Amniotic epithelial cell (primary cell): ENCODE measurements at places on chromosomes 2 and 18.

DNA sequence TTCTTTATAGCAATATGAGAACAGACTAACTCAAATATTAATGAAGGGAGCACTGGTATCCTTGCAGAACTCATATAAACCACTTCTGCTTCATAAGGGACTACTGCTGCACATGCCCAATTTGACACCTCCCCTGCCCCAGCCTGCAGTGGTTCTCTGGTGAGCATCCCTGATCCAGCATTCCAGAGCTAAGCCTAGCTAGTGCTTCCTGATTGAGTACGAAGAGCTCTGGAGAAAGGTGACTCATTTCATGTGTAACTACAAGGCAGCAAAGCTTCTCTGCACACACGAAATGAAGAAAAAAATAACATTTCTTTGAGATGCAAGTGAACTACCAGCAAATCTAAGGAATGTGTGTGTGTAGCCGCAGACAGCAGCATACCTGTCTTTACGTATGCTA lies 22.8 kb upstream of the ADNP2 start:
- DNase-seq, result peak; percentile 64

GRCh38 chr2:23399674-23400261 lies 14.8 kb downstream of the KLHL29 start:
- DNase-seq, result no peak

- no peak for DNase-seq
Observed at GRCh38 chr2:164439885-164440284, 181.4 kb downstream of the GRB14 start.

DNA sequence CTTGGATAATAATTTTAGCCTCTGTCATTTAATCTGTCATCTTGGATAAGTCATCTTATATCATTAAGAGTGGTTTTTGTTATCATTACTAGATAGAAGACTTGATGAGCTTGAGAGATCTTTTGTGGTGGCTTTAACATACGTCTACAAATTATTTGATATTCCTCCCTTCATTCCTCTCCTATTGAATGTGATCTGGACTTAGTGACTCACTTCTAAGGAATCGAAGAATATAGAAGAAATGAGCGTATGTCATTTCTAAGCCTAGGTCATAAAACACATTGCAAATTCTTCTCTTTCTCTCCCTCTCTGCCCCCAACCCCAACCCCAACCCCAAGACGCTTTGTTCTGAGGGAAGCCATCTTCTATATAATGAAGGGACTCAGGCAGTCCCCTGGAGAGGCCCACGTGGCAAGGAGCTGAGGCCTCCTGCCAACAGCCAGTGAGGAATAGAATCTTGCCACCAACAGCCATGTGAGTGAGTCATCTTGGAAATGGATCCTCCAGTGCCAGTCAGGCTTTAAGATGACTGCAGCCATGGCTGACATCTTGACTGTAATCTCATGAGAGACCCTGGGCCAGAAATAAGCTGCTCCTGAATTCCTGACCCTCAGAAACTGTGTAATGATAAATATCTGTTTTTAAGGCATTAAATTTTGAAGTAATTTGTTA lies 221.6 kb upstream of the SP5 start:
- DNase-seq, result no peak

- no peak for DNase-seq
Observed at GRCh38 chr2:29164091-29164846, 49.1 kb downstream of the CLIP4 start.
